CD4-positive, alpha-beta T cell treated with Interleukin-6 at 100 ng/mL for 8 hours (primary cell): ENCODE measurements at places on chromosomes 11 and 22.

GRCh38 chr11:32015427-32015826, 75.4 kb upstream of the RCN1 start:
- DNase-seq: no peak

DNA sequence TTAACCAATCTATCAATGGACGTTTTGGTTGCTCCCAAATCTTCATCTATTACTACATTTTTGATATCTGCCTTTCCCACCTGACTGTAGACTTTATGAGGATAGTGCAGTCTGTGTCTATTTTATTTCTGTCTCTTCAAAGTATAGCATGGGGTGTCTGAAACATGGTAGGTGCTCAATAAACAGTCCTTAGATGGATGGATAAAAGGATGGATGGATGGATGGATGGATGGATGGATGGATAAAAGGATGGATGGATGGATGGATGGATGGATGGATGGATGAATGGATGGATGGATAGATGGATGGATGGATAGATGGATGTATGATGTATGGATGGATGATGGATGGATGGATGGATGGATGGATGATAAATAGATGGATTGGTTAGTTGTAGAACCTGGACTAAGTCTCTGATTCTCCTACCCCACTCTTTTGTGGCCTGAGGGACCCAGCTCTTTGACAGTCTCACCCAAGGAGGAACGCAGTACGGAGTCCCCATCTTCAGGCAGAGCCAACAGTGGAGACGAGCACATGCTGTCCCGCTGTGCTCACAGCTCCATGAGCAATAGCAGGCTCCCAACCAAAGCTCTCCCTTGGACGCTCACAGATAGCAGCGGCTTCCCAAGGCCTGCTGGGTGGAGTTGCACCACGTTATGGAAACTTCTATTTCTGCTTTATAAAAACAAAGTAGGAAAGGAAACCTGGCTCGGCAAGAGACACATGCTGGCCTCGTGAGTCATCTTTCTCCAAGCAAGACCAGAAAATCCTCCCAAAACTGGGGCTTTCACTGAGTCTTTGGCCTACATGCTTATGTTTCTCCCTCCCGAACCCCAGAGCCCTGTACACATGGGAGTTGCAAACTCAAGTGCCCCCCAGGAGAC, 448.0 kb downstream of the MIAT start:
- no peak for DNase-seq

DNA sequence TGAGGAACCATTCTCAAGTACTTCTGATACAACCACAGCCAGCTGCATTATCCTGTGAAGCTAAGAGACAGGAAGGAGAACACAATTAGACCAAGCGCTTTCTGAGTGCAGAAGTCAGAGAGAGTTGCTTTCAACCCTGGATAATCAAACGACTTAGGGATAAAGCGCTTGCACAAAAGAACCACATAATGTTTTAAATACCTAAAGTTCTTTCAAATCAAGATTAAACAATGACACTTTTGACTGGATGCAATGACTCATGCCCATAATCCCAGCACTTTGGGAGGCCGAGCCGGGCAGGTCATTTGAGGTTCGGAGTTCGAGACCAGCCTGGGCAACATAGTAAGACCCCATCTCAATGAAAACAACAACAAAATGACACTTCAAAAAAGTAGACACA, 145.1 kb downstream of the SWAP70 start:
- no peak for DNase-seq

DNA sequence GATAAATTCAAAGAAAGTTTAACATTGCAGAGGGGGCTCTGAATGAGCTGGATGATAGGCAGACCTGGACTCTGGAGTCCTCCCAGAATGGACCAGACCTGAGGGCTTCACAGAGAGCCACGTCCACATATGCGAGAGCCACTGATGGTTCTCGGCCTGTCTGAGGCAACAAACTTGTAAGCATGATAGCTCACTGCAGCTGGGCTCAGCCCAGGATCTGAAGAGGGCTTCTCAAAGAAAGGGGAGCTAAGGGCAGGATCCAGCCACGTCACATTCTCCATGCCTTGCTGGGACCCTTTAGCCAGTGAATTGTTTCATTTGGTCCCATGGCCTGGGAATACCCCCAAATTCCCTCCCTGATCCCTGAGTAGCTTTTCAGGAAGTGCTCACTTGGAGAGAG, 98.9 kb downstream of the ATXN10 start:
- DNase-seq: no peak

DNA sequence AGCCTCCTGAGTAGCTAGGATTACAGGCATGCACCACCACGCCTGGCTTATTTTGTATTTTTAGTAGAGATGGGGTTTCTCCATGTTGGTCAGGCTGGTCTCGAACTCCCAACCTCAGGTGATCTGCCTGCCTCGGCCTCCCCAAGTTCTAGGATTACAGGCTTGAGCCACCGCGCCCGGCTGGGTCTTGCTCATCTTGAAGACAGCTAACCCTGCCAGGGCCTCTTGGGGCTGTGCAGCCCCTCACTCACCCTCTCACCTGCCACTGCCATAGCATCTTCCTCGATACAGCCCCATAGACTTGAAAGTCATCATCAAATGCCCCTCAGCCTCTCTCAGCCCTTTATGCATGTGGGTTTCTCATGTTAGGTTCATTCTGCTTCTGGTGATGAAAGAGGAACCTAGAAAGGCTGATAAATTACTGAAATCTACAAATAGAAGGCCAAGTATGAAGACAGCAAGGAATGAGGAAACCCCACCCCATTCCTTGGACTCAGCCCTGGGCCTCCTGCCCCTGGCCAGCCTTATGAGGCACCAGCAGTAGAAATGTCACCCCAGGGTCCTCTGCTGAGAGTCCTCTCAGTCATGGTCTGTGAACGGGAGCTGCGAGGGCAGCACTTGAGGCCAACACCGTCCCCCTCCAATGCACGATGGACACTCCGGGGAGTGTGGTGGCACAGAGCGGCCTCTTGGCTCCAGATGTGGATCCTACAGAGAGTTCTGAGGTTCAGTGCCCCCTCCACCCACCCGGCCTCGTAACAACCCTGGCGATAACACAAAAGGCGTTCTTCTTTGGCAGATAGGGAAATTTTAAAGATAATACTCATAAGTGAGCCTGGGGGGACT, 24.8 kb downstream of the SCGB1A1 start:
- no peak for DNase-seq
